ENCODE measurements at places on chromosomes 2 and 18.

- no peak for DNase-seq
Measured at GRCh38 chr2:171244466-171244969, 83.8 kb upstream of the TLK1 start.

- no peak for DNase-seq
Measured at GRCh38 chr2:20224716-20225293, at the start of gene SDC1. Gene SDC1 (minus strand): TSS chr2:20225130. CDS start chr2:20224867, 263 bp downstream.

- DNase-seq, result peak; percentile 11
Measured at GRCh38 chr2:71277536-71278103, 50.7 kb upstream of the PAIP2B start.

DNA sequence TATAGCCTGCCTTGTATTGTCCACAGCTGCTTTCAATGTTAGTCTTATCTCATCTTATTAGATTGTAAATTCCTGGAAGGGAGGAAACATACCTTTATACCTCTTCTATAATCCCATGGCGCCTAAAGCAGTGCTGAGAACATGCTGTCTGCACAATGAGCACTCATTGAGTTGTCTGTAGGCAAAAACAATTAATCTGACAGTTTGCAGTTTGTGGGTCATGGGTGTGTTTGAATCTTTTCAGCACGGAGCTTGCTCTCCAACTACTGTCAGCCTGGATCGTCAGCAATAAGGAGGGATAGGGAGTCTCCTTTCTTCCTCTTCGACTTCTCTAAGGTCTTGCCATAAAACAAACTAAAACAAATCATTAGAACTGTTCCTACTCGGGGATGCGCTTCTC is 26.5 kb upstream of the GREB1L start:
- DNase-seq, result no peak

DNA sequence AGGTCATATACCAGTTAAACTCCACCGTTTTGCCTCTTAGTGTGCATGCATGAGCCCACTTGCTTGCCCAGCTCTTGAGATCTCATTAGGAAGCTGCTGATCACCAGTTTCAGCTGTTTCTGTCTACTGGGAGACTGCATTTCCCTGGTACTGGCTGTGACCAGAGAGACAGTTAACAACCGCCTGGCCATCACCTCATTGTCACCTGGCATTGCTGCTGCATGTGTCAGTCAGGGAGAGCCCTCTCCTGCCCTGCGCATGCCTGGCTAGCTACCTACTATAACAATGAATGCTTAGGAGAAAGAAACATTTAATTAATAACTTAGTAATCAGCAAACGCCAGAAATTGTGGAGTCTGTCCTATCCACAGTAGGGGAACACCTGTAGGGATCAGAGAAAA is 265.8 kb upstream of the CYRIA start:
- DNase-seq, result no peak

- peak; percentile 70 for DNase-seq
Measured at GRCh38 chr2:170873035-170873692, 55.9 kb upstream of the GORASP2 start.
